ENCODE measurements at places on chromosomes 11 and 22. TPM values are rescaled to one million over a fixed set of nuclear protein-coding genes. Genes with fewer than 3 reads are reported as not detected.

Gene P2RY6
- polyA plus RNA-seq = 8.9 TPM

Gene KDM4E
- polyA plus RNA-seq = not detected

DNA sequence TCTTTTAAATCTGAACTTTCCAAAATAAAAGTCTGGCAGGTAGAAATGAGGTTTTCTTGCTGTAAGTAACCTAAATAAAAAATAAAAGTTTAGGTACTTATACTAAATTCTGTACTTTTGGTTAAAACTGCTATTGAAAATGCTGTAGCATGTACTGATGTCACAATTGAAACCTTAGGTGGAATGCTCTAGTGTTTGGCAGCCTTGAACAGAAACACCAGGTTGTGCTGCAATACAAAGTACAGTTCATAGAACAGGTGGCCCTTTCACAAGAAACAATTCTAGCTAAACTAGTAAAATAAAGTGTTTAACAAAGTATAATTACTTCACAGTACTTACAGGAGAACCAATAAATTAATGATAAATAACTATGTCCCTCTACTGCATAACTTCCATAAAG, 25.1 kb downstream of the NPAT start:
- H3K4me1 ChIP-seq = no peaks in the 10 kb centered on the region
- H3K27ac ChIP-seq = no peak overlapping the region
- no peaks in the 10 kb centered on the region for H3K36me3 ChIP-seq
- no peak for DNase-seq
- H3K4me3 ChIP-seq = no peak overlapping the region

DNA sequence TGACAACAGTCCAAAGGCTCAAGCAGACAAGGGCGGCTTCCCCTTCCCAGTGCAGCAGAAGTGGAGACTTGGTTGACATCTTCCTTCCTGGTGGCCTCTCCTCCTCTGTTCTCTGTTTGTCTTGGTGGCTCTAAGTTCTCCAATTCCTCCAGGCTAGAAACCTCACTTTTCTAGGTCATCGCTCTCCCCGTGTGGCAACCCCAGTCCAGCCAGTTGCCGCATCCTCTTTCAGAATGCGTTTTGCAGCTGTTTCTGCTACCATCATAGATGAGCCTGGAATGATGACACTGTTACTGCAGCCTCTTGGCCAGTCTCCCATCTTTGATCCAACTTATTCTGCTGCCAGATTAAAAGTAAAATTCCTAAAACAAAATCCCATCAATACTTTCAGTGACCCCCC, 201.5 kb downstream of the TRIM29 start:
- no peak overlapping the region for H3K27ac ChIP-seq
- H3K4me1 ChIP-seq = no peaks in the 10 kb centered on the region
- H3K36me3 ChIP-seq = no peaks in the 10 kb centered on the region
- no peak for DNase-seq
- H3K4me3 ChIP-seq = no peak overlapping the region
- H3K27me3 ChIP-seq = no peaks in the 10 kb centered on the region

Gene MS4A1
- polyA plus RNA-seq = not detected

Gene NAV2
- polyA plus RNA-seq = 23.7 TPM

- H3K4me1 ChIP-seq = no peaks in the 10 kb centered on the region
- no peaks in the 10 kb centered on the region for H3K36me3 ChIP-seq
- no peak for DNase-seq
- H3K27ac ChIP-seq = no peak overlapping the region
- no peak overlapping the region for H3K4me3 ChIP-seq
Observed at GRCh38 chr11:118056806-118057205, 20.1 kb upstream of the TMPRSS4 start.

Measured in hepatocyte (in vitro differentiated cells).